ENCODE measurements at places on chromosomes 13 and 19.

- no peak for DNase-seq
Measured at GRCh38 chr13:40776232-40776631, 5.2 kb upstream of the MRPS31 start.

DNA sequence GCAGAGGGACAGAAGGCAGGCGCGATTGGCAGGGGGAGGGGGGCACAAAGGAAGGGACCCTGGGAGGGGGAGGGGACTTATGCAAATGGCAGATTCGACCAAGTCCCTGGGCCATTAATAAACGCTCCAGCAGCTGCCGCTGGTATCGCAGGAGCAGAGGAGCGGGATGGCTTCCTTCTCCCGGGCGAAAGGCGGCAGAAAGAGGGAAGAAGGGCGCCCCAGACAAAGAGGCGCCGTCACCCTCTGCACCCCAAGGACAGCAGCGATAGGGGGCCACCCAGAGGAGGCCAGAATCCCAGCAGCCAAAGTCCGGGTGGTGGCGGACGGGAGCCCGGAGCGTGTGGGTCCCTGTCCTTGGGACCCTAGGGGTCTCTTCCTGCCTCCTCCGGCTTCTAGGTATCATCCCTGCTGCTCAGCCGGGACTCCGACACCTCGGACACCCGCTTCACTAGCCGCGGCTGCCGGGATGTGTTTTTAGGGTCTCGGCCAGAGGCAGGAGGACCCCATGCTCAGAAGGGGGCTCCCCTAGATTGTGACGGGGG lies 1.9 kb downstream of the PTPRS start:
- no peak for DNase-seq

GRCh38 chr19:15548648-15549047 lies 40.3 kb downstream of the CYP4F22 start:
- no peak for DNase-seq

DNA sequence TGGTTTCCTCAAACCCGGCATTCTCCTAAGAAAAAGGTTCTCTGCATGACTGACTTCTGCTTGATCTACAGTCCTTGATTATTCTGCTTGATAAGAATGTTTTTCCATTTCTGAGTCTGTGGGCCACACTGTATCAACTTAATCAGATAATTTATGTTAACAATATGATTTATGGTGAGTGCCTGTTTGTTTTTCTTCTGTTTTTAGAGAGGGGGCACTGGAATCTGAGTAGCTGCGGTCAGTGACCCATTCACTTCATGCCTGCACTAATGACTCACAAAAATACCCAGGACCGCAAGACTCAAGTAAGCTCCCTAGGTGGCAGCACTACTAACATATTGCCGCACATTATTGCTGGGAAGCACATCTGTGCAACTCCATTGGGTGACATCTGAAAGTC lies 542.3 kb upstream of the ATXN8OS start:
- DNase-seq = no peak

DNA sequence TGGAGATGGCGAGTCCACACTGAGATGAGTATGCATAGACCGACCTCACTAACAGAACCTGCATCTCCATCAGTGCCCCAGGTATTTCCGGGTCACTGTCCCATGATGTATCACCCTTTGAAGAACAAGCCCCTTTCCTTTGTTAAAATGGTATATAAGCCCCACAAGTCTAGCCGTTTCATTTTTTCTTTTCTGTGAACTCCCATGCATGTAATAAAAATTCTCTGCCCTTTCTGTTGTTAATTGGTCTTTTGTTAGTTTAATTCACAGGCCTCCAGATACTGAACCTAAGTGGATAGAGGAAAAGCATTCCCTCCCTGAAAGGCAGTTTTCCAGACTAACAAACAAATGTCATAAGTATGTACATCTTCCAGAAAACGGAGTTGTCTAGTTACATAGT lies 15.0 kb upstream of the CD177 start:
- no peak for DNase-seq

DNA sequence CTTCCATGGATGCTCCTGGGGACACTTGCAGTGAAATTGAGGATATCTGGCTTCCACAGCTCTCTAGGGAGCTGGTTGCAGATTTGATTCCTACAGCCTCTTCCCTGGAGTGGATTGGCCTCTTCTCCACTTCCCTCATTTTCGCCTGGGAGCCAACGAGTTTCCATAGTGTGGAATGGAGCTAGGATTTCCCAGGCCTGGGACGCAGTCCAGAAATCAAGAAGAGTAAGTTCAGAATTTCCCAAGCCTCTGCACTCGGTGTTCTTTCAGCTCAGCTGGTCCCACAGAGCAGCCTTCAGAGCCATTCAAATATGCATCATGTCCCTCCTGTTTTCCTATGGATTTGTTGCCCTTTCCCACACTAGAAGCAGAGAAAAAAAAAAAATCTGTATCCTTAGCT lies 68.2 kb downstream of the RAP2A start:
- no peak for DNase-seq

DNA sequence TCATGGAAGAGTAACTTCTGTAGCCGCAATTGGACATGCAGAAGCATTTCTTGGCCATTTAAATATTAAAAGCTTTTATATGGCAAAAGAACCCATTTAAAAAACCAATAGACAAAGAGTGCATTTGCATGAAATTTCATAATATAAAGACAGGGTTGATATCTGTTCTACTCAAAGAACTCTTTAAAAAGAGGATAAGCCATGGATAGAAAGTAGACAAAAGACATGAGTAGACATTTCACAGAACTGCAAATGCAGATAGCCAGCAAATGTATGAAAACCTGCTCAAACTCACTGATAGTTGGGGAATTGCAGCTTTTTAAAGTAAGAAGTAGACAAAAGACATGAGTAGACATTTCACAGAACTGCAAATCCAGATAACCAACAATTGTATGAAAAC lies 218.1 kb downstream of the SHISA2 start:
- DNase-seq = no peak

DNA sequence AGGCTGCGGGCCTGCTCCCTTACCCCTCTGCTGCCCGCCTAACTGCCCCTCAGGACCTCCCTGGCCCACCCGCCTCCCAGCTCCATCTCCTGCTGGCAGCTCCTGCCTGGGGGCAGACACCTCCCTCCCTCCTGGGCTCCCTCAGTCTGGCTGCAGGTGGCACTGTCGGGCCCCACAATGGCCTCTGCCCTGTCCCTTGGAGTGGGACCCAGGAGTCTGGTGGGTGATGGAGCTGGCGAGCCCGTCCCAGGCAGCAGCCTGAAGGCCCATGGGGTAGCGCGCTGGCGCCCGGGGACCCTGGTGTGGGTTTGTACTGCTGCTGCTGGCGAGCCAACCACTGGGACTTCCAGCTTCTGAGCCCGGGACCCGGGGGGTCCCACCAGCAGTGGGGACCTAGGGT lies 83.6 kb downstream of the KDM4B start:
- DNase-seq = no peak

DNA sequence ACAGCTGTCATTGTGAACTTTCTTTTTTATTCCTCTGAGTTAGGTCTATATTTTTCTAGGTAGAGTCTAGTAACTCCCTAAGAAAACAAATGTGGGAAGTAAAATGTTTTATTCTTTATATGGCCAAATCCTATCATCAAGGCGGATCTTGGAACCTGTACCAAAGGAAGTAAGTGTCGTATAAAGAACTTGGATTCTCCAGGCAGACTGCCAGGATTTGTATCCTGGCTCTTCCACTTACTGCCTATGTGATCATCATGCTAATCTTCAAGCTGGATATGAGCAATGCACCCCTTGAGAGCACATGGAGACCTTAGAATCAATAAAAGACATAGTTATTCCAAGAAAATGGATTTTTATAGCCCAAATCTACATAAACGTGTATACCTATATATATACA lies 286.5 kb downstream of the PCDH17 start:
- DNase-seq = no peak

- DNase-seq = no peak
Measured at GRCh38 chr13:39765801-39766463, 110.5 kb downstream of the COG6 start.
